ENCODE measurements at places on chromosomes 2 and 18.
A peak's percentile ranks its signal among the peaks of the same experiment; 100 is the strongest.

GRCh38 chr2:168278424-168278888 is 31.1 kb upstream of the STK39 start:
- no peak for DNase-seq

GRCh38 chr2:167928434-167928833 is 319.0 kb downstream of the STK39 start:
- DNase-seq: no peak

GRCh38 chr2:48482769-48483168 is 47.2 kb upstream of the STON1 start:
- peak; percentile 79 for DNase-seq

DNA sequence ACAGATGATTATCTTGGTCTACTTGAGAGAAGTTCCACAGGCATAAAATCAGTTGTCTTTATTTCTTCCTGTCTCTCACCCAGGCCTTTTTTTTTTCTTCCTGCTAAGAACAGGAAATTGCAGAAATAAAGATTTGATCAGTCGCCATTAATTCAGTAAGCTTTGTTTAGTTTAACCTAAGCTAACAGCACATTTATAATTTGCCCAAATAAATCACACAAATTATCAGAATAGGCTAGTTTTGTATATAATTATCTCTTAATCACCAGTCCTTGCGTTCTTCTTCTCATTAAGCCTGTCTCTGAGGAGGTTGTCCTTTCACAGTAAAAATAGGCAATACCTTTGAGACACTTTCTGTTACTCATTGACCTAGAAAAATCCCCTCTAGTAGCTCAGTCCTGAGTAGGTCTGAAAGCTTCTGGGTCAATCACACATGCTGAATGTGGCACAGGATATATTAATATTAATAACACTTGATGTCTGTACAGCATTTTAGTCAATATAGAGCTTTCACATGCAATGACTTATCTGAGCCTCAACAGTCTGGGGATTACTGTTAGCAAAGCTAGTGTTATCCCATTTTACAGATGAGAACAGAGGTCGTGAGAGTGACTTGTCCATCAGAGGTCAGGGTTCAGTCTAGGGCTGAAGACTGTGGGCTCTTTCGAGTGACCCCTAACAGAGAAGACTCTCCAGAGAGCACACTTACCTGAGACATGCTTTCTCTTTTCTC is 11.2 kb upstream of the STK17B start:
- no peak for DNase-seq

GRCh38 chr2:155377931-155378444 is 679.5 kb downstream of the KCNJ3 start:
- no peak for DNase-seq

- DNase-seq: no peak
Measured at GRCh38 chr2:47265158-47265557, 110.0 kb upstream of the STPG4 start.

DNA sequence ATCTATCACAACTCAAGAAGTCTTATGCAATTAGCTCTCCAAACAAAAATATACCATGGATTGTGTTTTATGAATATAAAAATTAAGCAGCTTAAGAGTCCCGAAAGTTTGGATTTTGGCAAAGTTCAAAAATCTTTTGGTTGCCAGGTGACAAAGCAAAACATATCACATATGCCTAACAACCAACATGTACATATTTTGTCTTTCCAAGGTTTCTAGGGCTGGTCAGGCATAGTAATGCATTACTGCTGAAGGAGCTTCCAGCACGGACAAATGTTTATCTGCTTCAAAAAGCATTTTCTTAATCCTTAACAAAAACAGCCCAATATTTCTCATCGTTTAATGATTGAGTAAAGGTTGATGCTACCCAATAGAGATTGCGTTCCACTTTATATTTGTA is 1327.1 kb upstream of the ZEB2 start:
- no peak for DNase-seq

GRCh38 chr18:46398005-46398404 is 259.0 kb downstream of the LOXHD1 start:
- DNase-seq: no peak

GRCh38 chr2:177117755-177118154 is 94.8 kb upstream of the HNRNPA3 start:
- no peak for DNase-seq

GRCh38 chr18:8247700-8248099 is 361.5 kb upstream of the RAB12 start:
- DNase-seq: no peak

DNA sequence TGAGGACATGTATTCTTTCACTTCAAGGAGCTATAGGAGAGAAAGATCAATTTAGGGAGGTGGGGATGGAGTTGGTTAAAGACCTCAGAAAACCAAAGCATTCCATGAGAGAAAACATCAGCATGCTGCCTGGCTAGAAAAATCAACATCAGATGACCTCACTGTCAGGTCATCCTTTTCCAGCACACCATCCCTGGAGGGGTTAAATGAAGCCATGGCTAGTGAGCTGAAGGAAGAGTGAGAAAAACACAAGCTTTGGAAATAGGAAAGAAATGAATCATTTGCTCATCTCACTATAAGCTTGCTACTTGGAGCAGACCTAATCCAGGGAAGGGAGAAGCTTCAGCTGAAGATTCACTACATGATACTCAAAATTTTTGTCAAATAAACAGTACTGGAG is 109.5 kb upstream of the ITGB6 start:
- DNase-seq: no peak

DNA sequence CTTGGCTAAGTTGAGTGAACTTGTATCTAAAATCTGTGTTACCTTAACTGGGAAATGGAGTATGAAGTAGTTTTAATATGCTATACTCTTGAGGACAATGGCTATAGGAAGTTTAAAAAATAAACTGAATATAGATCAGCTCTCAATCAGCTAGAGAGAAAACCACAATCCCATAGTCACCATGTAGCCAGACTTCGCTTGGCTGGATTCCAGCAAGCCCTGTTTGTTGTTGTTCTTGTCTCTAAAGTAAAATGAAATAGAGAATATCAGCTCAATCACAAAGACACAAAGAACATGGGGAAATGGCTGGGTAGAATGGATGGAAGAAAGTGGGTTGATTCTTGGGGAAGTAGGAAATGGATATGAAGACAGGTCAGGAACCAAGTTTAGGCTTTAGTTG is 234.9 kb downstream of the PHLPP1 start:
- DNase-seq: no peak
